Stimulated activated CD8-positive, alpha-beta memory T cell treated with anti-CD3 and anti-CD28 coated beads, Interleukin-7, amount 100 ng/mL, for 4 hours (primary cell): ENCODE measurements at places on chromosomes 1 and 21.

GRCh38 chr1:51252366-51252765 is 16.3 kb downstream of the RNF11 start:
- no peak for DNase-seq

DNA sequence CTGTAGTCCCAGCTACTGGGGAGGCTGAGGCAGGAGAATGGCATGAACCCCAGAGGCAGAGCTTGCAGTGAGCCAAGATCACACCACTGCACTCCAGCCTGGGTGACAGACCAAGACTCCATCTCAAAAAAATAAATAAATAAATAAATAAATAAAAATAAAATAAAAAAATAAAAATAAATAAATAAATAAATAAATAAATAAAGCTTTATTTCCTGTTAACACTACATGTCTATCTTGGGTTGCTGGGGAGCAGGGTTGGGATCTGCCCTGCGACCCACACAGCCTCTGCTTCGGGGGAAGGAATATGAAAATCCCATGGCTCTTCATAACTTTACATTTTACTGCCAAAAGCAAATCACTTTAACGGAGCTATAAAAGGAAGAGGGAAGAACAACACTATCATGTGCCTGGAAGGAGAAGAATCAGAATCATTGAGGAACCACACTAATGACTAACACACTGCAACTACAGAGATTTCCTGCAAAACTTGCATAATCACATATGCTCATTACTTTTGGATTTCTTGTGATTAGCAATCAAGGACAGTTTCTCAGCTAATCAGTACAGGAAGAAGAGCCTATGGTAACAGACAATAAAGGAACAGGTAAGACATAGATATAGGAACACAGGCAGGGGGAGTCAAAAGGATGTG is 72.8 kb upstream of the CD55 start:
- DNase-seq: no peak

GRCh38 chr21:45283035-45283610 is 4.6 kb downstream of the POFUT2 start:
- no peak for DNase-seq

DNA sequence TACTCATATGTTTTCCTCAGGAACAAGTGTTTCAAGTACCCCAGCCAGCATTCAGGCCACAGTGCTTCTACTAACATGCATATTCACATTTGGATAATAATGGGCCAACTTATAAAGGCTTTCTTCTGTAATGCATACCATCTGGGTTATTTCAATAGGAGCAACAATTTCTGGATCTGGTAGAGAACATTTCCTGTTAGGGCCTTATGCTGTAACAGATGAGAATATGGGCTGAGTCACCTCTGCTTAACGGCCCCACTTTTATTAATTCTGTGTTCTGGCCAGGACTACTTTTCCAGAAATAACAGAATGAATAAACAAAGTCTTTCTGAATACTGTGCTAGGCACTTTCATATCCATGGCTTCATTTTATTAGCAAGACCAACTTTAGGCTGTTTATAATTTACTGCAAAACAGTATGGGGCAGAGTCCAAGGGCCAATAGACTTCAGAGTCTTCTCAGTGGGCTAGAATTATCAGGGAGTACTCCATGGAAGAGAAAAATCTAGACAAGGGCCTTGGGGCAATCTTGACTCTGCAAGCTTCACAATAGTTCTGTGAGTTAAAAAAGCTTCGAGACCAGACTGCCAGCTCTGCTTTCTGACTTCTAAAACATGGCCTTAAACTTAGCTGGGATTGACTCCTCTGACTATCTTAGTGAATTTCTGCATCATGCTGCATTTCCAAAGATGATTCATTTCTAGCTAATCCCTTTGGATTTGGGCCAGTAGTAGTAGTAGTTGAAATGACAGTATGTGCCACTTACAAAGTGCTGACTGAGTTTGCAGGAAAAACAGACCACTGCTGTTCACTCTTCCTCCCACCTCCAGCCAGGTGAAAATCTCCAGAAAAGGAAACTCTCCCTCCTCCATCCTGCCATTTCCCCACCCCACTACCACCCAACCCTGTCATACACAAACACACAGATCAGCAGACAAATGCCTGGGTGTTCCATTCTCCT is 8.2 kb upstream of the SSX2IP start:
- DNase-seq: no peak

GRCh38 chr1:14616632-14617396 is 18.3 kb downstream of the KAZN start:
- DNase-seq: no peak

- no peak for DNase-seq
Measured at GRCh38 chr1:225617479-225617878, 35.4 kb downstream of the ENAH start.

DNA sequence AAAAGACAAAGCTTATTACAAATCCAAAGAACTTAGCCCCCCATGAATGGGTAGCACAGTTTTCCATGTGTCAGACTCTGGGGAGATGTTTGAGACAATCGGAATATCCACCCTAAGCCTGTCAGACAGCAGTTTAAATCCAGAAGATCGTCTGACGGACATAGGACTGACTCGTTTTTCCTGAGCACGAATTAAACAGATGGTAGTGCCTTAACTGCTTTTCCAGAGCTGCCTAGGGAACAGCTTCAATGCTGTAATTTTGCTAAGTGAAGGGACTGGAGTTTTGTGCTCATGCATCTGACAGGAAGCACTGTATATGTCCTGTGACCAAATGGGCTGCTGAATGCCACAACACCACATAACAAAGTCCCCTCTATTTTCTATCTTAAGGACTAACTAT is 48.6 kb downstream of the PCNX2 start:
- no peak for DNase-seq

DNA sequence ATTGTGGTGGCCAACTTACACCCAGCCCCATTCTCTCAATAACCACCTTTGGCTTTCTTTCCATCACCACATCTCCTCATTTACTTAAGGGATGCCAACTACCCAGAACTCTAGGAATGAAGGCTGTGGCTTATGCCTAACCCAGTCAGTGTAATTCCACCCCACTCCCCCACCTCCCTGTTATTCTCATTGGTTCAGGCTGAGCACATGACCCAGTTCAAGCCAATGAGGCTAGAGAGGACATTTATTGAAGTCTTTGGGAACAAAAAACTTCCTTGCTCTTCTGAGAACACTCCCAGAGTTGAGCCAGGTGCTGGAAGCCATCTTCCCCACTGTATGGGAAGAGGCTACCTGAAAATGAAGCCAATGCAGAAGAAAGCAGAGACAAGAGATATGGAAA is 22.8 kb upstream of the CD2 start:
- DNase-seq: no peak

- no peak for DNase-seq
Measured at GRCh38 chr1:45979778-45980176, 152.7 kb downstream of the PIK3R3 start.
